Placental epithelial cell (primary cell): ENCODE measurements at places on chromosomes 5 and 9. TPM values are rescaled to one million over a fixed set of nuclear protein-coding genes. Genes with fewer than 3 reads are reported as not detected.

Gene DRD1
- total RNA-seq: not detected in 2 replicates

Gene SYK
- under 0.01 and 0.33 TPM in 2 replicates for total RNA-seq

Gene IL3
- total RNA-seq: not detected in 2 replicates

Gene ADAMTSL2
- total RNA-seq: not detected in 2 replicates

Gene DDX4
- total RNA-seq: not detected in 2 replicates

Gene C9orf43
- total RNA-seq: 0.33 and 1.2 TPM in 2 replicates
